ENCODE measurements at places on chromosomes 7 and 10. TPM values are rescaled to one million over a fixed set of nuclear protein-coding genes. Genes with fewer than 3 reads are reported as not detected.

Gene JMJD1C
- polyA plus RNA-seq, result 22.0 TPM

Gene SDHAF3
- 10.1 TPM for polyA plus RNA-seq

Gene COL1A2
- polyA plus RNA-seq, result 13.4 TPM

Gene PON3
- 1.2 TPM for polyA plus RNA-seq

Gene PARD3
- 40.3 TPM for polyA plus RNA-seq

Gene OR2A1
- 0.01 TPM for polyA plus RNA-seq

Gene PLXDC2
- polyA plus RNA-seq, result 13.0 TPM

Gene CYP2C8
- 0.33 TPM for polyA plus RNA-seq

Gene ARHGEF5
- polyA plus RNA-seq, result 14.6 TPM

Gene PIK3AP1
- 0.31 TPM for polyA plus RNA-seq

Gene LARP4B
- 19.7 TPM for polyA plus RNA-seq
